T-cell (primary cell): ENCODE measurements at places on chromosomes 2 and 18.

DNA sequence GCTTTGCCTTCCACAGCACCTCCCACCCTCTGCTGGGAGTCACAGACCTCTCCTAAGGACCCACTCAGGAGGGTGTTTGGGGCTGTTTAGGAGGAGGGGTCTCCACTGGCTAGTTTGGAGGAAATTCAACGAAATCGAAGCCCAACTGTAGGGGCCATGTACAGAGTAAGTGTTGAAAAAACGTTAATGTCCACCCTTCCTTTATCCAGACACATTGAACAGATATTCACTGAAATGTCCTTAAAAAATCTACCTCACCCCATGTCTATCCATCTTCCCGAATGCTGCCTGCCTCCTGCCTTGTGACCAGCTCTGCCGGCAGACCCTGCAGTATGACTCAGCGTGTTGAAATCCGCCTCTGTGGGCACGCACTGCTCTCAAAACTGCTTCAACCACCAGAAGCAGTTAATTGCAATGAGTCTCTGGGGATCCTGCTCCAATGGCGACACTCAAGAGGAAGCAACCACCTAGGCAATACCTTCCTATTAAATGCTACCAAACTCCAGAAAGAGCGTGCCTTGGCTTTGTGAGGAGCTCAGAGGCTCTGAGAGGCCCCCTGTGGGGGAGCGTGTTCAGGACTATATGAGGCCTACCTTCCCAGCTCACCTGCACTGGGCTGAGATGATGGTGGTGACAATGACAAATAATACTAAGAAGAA, 61.4 kb upstream of the RTN4 start:
- no peaks in the 10 kb centered on the region for H3K27me3 ChIP-seq
- H3K36me3 ChIP-seq = no peaks in the 10 kb centered on the region
- no peaks in the 10 kb centered on the region for H3K4me1 ChIP-seq
- H3K4me3 ChIP-seq = no peak overlapping the region
- no peak for DNase-seq

- no peak overlapping the region for H3K27ac ChIP-seq
- H3K4me3 ChIP-seq = no peak overlapping the region
Observed at GRCh38 chr18:58047556-58047882, 3.5 kb downstream of the NEDD4L start.

- no peaks in the 10 kb centered on the region for H3K4me1 ChIP-seq
- DNase-seq = peak; percentile 25
- no peaks in the 10 kb centered on the region for H3K27me3 ChIP-seq
- no peak overlapping the region for H3K27ac ChIP-seq
- H3K36me3 ChIP-seq = no peaks in the 10 kb centered on the region
Observed at GRCh38 chr2:225122583-225123486, 80.6 kb upstream of the DOCK10 start.

DNA sequence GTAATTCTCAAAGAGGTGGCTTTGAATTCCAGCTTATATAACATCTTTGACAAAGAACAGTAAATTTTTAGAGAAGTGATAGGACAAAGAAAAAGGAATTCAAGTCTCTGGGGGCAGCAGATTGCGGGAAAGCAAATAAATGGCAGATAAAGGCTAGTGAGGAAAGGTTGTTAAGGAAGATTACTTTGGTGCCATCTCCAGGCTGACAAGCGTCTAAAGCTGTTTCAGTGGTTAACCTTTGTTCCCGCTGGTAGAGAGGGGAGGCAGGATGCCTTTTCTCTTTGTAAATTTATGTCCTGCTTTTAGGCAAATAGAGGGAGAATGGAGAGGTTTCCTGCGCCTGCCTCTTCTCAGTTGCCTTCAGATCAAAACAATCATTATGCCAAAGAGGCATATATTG, 431.2 kb upstream of the CHST9 start:
- no peaks in the 10 kb centered on the region for H3K36me3 ChIP-seq
- H3K27ac ChIP-seq = no peak overlapping the region
- H3K4me1 ChIP-seq = no peaks in the 10 kb centered on the region
- H3K4me3 ChIP-seq = no peak overlapping the region
- no peak for DNase-seq

DNA sequence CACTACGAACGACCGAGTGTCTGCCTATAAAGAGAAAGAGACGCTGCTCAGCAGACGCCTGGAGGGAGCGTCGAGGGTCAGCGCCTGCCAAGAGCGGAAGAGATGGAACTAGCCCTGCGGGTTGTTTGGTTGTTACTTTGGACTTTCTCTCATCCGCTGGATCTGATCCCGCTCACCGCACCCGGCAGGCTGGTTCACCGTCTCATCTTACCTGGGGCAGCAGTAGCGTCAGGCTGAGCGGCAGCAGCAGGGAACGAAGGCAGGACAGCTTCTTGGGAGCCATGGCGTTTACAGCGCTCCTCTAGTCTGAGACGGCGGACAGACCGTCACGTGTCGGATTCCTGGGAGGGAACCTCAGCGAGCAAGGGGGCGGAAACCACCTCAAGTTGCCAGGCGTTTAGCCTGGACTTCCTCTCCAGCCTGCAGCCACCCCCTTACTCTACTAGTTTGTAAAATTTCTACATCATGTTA, 1.9 kb downstream of the GLB1L start:
- H3K27ac ChIP-seq = no peak overlapping the region
- peaks cover 6% of the 10 kb centered on the region for H3K36me3 ChIP-seq
- no peak for DNase-seq
- no peaks in the 10 kb centered on the region for H3K27me3 ChIP-seq
- H3K4me3 ChIP-seq = no peak overlapping the region

- no peaks in the 10 kb centered on the region for H3K36me3 ChIP-seq
- DNase-seq = no peak
- H3K4me3 ChIP-seq = no peak overlapping the region
- H3K27ac ChIP-seq = no peak overlapping the region
Observed at GRCh38 chr2:231917280-231918066, 8.7 kb downstream of the NPPC start.
